Stimulated activated CD4-positive, alpha-beta T cell treated with anti-CD3 and anti-CD28 coated beads, Interleukin-4, amount 100 ng/mL, for 1 hour (primary cell): ENCODE measurements at places on chromosomes 5 and 9.

- no peak for DNase-seq
Measured at GRCh38 chr9:136171009-136171800, 33.7 kb downstream of the LHX3 start.

DNA sequence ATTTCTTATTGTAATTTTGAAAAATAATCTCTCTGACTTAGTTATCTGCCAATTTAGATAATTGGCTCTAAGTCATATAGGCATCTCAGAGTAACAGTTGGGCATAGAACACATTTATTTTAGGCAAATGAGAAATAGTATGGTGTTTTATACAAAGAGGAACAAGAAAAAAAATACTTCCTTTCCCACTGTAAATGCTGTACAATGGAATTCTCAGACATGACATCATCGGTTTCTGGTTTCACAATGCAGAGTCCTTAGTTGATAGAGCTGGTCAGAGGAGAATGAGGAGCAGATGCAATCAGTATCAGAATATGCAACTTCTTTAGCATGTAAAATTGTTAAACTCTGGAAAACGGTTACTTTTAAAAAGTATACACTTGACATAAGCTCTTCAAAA is 49.4 kb downstream of the PLK2 start:
- DNase-seq = no peak

- DNase-seq = no peak
Measured at GRCh38 chr5:99070822-99071221, 142.0 kb upstream of the CHD1 start.

DNA sequence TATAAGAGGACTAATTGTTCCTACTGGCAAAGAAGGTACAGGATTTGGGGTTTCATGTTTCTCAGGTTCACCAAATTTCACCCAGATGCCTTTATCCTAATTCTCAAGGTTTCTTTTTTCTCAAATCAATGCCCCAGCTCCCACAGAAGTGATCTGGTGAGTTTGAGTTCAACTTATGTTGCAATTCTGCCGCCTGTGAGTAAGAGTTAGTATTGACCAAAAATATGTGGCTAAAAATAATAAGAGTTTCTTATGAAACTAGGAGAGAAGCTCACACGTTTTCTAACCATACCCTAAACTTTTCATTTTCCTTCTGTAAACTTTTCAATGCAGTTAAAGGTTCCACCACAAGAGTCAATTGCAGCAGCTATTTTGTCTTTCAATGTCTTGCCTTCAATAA is 15.1 kb downstream of the SLCO6A1 start:
- no peak for DNase-seq

DNA sequence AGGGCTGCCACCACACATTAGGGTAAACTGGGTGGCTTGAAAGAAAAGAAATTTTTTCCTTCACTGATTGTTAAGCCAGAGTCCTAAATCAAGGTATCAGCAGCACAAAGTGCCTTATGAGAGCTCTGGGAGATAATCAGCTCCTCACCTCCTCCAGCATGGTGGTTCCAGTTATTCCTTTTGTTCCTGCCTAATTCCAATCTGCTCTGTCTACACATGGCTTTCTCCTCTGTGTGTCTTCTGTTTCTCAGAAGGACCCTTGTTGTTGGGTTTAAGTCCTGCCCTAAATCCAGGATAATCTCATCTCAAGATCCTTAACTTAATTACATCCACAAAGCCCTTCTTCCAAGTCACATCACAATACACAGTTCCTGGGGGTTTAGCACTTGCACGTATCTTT is 1352.0 kb upstream of the CDH9 start:
- no peak for DNase-seq

GRCh38 chr5:37005252-37005651 is 128.7 kb downstream of the NIPBL start:
- DNase-seq = no peak

DNA sequence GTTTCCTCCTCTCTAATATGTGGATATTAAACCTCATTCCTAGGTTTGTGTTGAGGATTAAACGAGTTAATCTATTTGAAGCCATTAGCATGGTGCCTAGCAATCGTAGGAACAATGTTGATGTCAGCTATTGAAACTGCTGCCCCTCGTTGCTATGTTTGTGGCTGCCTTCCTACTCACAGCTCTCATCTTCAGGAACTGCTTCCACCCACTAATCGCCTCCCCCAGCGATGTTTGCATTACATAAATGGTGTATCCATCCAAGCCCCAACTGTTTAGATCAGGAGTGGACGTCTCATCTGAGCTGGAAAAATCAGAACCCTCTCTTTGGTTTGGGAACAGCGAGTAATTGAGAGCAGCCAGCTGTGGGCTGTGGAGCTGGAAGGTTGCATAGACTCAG is 416.6 kb downstream of the ARHGEF28 start:
- no peak for DNase-seq

DNA sequence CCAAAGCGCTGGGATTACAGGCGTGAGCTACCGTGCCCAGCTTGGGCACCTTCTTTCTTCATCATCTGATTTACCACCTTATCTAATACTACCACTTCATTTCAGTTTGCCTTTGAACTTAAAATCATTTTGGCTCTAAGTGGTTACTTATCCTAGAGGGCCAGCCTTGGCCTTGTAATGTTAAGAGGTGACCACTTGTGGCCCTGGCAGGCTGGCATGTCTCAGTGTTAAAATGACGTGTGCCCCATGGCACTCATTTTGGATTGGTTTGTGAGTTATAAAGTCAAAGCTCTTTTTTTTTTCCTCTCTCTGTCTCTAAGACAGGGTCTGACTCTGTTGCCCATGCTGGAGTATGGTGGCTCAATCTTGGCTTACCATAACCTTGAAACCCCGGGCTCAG is 17.8 kb downstream of the HABP4 start:
- DNase-seq = no peak

- DNase-seq = no peak
Measured at GRCh38 chr9:98219364-98219716, 26.9 kb upstream of the CORO2A start.

DNA sequence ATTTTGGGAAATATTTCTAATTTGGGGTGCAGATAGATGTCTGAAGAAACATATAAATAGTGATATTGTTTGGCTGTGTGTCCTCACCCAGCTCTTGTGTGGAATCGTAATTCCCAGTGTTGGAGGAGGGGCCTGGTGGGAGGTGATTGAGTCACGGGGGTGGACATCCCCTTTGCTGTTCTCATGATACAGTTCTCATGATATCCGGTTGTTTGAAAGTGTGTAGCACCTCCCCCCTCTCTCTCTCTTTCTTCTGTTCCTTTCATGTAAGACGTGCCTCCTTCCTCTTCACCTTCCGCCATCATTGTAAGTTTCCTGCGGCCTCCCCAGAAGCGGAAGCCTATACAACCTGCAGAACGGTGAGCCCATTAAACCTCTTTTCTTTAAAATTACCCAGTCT is 11.4 kb upstream of the ADAMTS16 start:
- DNase-seq = no peak
